ENCODE measurements at places on chromosomes 12 and 14.

DNA sequence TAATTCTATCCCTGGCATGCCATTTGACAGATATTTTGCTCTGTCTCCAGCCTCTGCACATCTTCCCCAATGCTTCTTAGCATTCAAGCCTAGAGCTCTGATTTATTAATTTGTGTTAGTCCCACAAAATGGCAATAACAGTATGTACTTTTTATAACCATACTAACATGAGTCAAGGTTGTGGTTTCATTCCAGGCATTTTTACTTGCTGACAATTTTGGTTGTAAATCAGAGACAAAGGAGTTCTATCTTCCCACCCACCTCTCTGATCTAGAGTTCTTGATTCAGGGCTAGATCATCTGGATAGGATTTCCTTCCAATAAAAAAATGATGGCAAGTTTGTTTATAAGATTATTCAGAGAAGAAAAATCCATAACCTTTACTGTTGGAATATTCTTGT lies 18.5 kb upstream of the CISTR start:
- no peak for DNase-seq

GRCh38 chr14:68211421-68211820 lies 391.8 kb downstream of the RAD51B start:
- no peak for DNase-seq

DNA sequence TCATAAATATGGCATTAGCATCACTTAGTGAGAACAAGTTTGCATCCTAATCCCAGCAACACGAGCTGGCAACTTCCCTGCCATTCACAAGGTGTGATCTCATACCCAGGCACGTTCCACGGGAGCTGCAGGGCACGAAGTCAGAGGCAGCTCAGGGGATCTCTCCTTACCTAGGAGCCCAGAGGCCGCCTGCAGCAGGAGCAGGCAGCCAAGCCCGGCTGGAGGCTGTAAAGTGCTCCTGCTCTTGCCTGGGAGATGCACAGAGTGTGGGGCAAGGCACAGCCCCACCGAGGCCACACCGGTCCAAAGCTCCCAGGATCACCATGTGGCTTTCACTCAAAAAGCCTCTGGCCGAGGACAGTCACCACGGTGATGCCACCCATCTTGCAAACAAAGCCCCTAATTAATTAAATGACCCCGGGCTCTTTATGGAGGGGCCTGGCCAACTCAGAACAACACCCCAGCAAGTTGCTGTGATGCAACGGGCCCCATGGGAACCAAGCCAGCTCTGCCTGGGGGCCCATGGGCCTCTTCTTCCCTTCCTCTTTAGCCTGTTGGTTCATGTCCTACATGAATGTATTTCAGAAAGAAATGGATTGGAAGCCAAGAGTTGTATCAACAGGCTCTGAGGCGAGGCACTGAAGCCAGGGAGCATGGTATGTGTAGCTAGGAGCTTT lies 26.5 kb downstream of the NUAK1 start:
- peak; percentile 42 for DNase-seq

DNA sequence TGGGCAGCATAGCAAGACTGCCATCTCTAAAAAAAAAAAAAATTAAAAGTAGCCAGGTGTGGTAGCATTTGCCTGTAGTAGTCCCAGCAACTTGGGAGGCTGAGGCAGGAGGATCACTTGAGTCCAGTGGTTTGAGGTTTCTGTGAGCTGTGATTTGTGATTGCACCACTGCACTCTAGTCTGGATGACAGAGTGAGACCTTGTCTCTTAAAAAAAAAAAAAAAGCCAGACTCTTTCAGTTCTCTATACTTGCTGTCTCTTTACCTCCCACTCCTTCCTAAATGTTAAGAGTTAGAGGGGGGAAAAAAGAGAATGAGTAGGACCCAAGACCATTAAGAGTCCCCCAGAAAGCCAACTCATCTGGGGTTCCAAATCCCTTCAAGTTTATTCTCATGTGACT lies 17.8 kb downstream of the EIF2S1 start:
- DNase-seq: no peak

DNA sequence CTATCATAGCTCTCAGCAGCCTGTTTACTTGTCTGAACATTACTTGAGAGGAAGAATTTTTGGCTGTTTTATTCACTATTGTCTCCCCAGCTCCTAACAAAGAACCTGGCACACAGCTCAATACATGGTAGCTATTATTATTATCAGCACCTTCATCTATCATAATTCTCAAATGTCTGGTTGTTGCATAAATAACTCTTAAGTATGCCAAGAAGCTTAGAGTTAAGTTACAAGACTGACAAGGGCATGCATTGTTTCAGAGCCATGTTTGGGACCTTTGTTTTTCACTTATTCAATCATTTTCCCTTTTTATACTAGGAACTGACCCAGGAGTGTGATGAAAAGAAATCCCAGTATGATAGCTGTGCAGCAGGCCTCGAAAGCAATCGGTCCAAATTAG lies 77.5 kb upstream of the ATP2A2 start:
- DNase-seq: no peak

DNA sequence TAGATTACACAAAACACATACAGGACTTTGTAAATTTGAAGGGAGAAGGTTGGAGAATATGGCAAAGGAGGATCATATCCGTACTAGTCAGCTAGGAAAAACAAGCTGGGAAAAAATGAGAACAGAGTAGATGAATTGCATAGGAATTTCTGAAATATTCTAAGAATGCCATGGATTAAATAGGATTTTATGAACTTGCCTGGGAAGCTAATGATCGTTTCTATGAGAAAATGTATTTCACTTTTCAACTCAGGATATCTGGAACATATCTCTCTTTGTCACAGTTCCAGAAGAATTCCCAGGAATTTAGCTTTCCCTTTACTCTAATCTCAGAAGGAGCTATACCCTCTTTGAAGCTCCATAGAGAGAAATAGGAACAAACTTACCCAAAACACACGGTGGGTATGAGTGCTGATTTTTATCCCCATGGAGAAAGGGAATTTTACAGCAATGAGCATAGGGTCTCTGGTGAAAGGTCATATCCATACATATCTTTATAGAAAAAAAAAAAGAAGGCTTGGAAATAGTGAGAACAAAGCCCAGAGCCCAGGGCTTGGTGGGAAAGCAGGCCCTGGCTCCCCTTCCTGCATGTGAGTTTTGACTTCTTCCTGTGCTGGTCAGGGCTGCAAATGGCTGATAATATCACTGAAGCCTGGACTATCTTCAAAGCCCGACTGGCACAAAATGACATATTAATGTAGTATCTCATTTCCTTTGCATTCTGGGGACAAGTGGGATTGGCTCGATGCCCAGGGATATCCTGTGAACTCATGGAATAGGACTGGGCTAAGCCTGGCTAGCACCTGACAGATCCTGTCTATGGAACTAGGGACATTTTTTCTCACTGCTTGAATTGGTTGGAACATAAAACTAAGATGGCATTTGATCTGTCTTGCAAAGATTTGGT lies 136.3 kb downstream of the AEBP2 start:
- no peak for DNase-seq

DNA sequence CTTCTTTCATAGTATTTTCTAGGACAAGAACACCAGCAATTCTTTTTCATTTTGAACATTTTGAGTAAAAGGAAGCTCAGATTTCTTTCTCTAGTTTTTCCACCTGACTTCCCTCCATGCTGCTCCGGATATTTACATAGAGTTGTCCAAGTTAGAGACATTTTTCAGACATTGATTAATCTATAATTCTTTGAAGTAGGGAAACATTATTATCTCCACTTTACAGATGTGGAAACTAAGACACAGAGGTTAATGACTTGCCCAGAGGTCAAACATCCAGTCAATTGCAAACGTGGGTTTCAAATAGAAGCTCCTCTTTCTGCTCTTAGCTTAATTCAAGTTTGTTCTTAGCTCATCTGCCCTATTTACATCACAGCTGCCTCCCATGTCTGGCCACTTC lies 138.3 kb downstream of the EGLN3 start:
- no peak for DNase-seq

GRCh38 chr14:96285667-96286066 lies 29.7 kb downstream of the BDKRB1 start:
- DNase-seq: no peak

GRCh38 chr14:22691171-22691570 lies 47.0 kb upstream of the OR6J1 start:
- no peak for DNase-seq

GRCh38 chr12:121653999-121654398 lies 15.5 kb downstream of the MORN3 start:
- DNase-seq: no peak

GRCh38 chr12:10466311-10466710 lies 13.1 kb upstream of the KLRC1 start:
- DNase-seq: no peak

DNA sequence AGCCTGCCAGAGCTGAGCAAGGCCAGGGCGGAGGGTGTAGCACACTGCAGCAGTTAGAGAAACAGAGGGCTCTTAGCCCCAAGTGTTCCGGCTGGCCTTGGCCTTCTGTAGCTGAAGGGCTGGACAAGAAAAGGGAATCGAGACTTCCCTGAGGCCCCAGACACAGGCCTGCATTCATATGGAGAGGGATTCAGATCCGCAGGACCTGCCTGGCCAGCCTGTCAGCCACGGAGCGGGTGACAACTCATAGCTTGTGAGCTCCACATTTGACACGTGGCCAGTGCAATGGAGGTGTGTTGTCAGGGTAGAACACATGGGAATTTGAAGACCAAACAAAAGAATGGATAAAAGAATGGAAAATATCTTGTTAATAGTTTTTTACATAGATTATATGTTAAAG lies 182.2 kb upstream of the GSC start:
- no peak for DNase-seq

GRCh38 chr12:47004634-47005033 lies 74.8 kb upstream of the PCED1B start:
- DNase-seq: no peak

GRCh38 chr14:37329189-37330001 lies 131.7 kb downstream of the MIPOL1 start:
- no peak for DNase-seq

GRCh38 chr12:97005646-97006045 lies 98.6 kb downstream of the NEDD1 start:
- DNase-seq: no peak

- no peak for DNase-seq
Observed at GRCh38 chr14:65808390-65808789, 395.9 kb downstream of the FUT8 start.

GRCh38 chr14:71371711-71372396 lies 464.6 kb downstream of the PCNX1 start:
- no peak for DNase-seq

GRCh38 chr12:4610481-4610880 lies 38.4 kb downstream of the AKAP3 start:
- no peak for DNase-seq

- no peak for DNase-seq
Observed at GRCh38 chr14:70885343-70886022, 21.8 kb upstream of the PCNX1 start.

GRCh38 chr12:96994900-96995299 lies 87.8 kb downstream of the NEDD1 start:
- DNase-seq: no peak

DNA sequence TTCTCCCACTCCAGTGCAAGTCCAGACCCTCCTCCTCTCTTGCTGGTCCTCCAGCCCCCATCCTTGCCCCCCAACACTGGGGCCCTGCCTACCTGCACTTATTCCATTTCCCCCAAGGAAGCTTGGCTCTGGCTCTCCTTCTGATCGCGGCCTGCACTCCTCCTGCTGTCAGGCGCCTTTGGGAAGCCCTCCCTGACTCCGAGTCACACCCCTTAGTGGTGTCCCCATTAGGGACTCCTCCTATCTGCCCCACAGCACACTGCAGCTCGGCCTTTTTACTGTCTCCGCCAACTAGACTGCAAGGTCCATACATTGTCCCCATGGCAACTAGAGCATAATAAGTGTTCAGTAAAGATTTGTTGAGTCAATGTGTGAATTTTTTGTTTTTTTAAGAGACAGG lies 32.9 kb downstream of the FIGNL2 start:
- no peak for DNase-seq

DNA sequence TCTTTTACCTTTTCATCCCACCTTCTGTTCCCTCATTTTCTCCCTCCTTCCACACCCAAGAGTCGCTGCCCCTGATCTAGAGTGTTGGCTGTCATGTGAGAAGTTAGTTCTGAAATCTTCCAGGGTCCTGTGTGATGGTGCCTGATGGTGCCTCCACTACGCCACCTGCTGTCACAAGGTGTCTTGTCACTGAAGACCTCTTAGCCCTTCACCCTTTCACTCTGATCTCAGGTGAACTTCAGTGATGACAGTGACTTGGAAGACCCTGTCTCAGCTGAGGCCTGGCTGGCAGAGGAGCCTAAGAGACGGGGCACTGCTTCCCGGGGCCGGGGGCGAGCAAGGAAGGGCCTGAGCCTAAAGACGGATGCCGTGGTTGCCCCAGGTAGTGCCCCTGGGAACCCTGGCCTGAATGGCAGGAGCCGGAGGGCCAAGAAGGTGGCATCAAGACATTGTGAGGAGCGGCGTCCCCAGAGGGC lies 7.6 kb upstream of the PFDN5 start:
- peak; percentile 20 for DNase-seq

- DNase-seq: no peak
Observed at GRCh38 chr12:116713527-116713926, 24.3 kb downstream of the SPRING1 start.

DNA sequence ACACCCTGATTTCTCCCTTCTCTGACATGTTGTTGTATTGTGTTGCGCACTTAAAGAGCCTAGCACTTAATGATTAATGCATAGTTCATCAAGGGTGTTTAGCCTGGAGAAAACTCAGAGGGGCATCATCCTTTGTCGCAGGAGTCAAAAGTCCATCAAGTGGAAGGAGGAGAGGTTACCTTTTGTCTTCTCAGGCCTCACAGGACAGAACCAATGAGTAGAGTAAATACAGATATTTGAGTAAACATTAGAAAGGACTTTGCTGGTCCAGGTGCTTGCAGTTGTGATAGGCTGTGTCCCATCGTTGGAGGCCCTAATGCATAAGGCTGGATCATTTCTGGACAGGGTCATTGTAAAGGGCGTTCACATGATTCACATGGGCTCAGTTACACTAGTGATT lies 430.9 kb downstream of the PCNX1 start:
- no peak for DNase-seq

DNA sequence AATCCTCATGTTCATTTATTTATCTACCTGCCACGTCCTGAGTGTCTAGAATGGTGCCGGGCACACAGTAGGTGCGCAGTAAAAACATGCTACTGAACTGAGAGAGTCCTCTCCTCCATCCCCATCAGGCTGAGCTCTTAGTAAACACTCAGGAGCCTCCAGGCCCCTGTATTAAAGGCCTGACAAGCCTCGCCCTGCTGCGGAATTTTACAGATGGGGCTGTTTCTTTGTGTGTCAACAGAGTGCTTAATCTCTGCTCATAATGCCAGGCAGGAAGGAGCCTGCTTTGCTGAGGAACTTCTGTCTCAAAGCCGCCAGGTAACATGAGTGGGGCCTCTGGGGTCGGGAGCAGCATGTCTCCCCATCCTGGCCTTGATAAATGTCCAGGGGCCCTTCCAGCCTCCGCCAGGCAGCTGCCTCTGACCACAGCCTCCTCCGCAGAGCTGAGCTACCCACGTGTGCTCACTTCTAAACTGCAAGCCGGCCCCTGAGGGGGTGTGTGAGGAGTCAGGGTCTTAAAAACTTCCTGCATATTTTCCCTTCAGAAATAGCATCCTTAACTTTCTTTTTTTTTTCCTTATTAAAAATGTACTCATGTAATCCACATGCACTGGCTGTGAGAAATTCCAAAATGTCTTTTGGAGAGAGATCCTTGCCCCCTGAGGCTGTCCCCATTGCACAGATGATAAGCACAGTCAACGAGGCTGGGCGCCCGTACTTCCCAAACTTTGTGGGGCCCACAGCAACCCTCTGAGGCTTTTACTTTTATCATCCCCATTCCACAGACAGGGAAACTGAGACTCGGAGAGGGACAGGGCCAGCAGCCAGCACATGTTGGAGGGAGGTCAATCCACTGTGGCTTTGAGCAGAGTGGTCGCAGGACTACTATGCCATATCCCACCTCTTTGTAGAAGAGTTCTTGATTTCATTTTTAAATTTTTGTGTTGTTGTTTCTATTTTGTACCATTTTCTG lies 116.0 kb upstream of the NCOR2 start:
- no peak for DNase-seq
